ENCODE measurements at places on chromosomes 3 and 15.

- DNase-seq: no peak
These were observed 41.5 kb downstream of the KLHL25 start for GRCh38 chr15:85753261-85753660.

- no peak for DNase-seq
These were observed 293.0 kb downstream of the UBE2E2 start for GRCh38 chr3:23496165-23496564.

- DNase-seq: no peak
These were observed 58.6 kb upstream of the SLITRK3 start for GRCh38 chr3:165254812-165255211.

DNA sequence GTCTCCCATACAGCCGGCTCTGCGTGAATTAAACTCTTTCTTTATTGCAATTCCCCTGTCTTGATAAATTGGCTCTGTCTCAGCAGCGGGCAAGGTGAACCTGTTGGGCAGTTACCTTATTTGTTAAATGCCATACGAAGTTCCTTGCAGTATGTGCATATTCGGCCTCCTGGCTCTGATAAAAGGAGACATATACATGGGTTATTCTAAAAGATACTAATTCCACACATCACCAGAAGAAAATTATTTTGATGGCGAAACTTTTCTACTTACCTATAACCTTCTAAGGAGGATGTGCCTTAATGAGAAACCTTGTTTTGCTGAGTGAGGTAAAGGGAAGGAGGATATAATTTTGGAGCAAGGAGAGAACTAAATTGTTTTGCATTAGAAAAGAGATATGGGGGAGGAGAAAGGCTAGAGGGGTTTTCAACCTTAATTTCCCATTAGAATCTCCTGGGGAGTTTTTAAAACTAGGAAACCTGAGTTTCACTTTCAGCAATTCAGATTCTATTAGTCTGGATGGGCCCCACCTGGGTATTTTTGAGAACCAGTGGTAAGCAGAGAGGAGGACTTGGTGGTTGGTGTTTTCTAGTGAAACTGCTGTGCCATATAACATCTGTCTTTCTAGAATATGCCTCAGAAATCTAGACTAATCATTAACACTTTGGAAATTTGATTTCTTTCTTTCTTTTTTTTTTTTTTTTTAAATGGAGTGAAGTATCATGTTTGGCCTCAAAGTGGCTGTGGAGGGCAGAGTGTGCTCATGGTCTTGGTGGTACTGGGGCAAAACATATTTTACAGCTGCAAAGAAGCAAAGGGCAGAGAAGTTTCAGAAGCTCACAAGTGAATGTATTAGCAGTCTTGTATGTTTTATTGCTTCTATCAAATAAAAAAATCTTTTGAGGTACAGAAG is 23.0 kb downstream of the NANOGP8 start:
- DNase-seq: no peak

- no peak for DNase-seq
These were observed 13.2 kb downstream of the PLA2G4D start for GRCh38 chr15:42080919-42081830.

DNA sequence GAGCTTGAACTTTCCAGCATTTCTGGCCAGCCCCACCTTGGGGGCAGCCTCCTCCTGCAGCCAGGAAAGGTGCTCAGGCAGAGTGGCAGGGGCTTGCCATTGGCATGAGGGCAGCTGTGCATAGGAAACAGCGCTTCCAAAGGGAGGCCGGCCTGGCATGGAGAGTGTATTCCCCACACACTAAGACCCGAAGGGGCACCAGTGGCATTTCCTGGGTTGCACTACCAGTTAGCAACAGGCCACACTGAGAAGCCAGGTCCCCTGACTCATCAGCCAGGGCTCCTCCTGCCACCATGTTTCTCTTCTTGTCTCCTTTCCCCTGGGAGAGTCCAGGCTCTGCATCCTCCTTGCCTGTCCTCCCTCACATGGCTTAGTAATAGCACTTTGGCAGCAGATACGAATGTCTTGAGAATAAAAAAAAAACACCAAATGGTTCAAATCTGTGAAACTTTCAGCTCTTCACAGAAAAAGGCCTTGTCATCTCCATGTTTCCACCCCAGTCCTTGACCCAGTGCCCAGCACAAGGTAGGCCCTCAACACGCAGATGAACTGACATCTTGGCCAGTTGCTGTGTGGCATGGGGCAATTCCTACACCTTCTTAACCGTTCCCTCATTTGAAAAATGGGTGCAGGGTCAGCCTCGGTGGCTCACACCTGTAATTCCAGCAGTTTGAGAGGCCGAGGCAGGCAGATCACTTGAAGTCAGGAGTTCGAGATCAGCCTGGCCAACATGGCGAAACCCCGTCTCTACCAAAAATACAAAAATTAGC is 180.4 kb downstream of the SMAD6 start:
- DNase-seq: no peak

- no peak for DNase-seq
These were observed 26.9 kb upstream of the LDHAL6B start for GRCh38 chr15:59179717-59180116.

- DNase-seq: no peak
These were observed 17.9 kb upstream of the ABI3BP start for GRCh38 chr3:101011136-101011535.

- DNase-seq: peak; percentile 58
These were observed 14.5 kb downstream of the TAGLN3 start for GRCh38 chr3:112013058-112013783.

DNA sequence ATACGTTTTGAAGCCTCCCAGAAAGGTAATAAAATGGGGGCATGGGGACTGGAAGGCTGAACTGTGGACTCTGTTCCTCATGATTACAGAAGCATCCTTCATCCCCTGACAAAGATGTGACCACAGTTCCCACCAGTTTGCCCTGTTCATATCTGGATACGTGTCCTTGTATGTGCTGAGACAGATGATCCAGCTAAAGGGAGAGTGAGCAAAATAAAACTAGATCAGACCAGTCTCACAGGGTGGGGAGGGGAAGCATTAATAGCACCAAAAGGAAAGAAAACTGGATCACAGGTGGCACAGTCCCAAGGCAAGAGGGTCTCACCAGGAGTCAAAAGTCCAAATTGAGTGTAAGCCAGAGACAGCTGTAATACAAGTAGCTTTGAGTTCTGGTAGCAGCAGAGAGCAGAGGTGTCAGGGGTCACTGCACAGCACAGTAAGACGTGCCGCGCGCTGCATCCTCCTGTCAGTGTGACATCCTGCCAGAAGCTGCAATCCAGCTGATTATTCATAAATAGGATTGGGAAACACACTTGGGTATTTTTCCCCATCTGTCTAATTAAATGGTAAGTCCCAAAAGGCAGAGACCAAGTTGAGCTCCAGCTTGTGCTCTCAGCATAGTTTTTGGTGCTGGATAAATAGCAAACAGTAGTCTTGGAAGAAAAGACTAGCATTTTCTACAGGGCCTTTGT is 560.0 kb upstream of the CFAP20DC start:
- DNase-seq: no peak

- no peak for DNase-seq
These were observed 196.3 kb upstream of the PLSCR5 start for GRCh38 chr3:146801492-146801891.

- DNase-seq: no peak
These were observed 147.4 kb downstream of the DUT start for GRCh38 chr15:48478581-48478980.

DNA sequence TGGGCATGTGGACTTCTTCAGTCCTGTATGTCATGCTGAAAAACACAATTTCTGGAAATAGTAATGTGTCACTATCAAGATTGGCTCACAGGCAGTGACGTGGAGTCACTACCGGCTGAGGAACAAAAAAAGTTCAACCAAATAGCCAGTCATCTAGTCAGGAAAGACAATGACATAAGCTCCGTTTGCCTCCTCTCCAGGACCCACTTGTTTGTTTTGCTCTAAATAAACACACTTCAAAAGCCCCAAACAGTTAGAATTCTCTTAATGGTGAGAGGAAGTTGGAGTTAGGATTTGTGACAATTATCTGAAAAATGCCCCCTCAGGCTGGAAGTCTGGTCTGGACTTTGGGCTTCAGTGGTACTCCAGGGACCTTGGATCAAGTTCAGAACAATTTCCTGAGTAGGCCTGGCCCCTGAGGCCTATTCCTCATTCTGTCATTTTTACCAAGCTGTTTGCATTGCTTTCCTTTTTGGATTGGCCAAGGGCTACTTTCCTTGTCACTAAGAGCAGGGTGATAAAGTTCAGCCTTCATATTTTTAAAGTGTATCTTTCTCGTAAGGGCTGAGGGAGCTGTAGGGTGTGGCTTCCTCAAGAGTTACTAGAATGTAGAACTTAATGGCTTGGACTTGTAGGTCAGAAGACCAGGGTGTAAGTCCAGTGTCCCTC is 98.9 kb downstream of the EOMES start:
- DNase-seq: no peak

DNA sequence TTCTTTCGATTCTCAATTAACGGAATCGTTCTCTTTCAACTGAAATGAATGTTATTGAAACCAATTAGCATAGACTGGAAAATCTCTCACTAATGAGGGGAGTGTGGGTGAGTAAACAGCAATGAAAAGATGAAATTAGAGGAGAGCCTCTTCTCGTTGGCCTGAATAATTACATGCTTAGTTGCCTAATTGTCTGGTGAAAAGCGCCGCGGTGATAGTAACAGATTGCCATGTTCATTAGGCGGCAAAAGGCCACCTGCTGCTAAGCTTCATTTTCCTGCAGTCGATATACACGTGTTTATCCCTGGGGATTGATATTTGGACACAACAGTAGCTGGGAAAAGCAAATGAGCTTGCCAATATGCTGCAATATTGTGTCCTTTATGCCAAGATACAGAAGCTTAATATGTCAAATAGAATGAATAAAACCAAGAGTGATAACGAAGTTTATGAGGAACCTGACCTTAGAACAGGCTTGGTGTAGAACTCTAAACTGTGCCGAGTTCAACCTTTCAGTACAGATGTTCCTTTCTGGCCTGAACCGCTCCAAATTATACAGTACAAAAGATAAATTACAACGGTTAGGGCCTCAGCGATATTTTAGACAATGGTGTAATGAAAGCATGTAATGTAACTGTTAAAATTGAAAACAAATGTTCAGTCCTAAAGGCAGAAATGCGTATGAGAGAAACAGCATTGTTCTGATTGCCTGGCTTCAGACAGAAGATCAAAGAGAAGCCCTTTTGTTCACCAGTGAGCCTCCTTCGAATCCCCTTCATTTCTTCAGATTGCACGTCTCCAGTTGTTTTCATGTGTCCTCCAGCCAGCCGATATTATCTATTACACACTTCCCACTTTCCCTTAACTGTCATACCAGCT is 185.2 kb downstream of the SHOX2 start:
- DNase-seq: no peak

DNA sequence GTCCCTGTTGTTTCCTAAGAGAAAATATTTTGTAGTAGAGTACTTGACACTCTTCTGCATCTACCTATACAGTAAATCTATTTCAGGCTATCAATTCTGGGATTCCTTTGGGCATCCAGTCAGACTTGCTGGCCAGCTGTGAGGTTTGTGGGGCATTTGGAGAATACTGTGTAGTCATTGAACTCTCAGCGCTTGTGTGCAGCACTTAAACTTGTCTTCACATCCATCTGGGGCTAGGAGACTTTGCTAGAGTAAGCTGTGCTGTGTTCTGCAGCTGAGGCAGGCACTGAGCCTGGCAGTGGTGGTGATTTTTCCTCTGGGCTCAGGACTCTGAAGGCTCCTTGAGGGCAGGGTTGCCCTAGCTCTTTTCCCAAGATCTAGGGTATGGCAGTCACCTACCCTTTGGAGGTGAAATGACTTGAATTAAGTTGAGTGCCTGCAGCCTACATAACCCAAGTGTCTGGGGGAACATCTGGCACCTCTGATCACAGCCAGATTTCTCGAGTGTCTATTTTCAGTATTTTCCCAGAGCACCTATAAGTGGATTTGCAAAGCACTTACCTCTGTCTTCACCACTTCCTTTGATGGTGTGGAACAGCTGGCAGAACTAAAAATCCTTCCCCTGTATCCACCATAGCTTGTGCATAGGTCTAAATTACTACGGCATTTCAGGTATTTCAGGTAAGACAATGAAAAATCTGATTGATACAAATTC is 19.3 kb downstream of the CLSTN2 start:
- DNase-seq: no peak

- DNase-seq: no peak
These were observed 462.2 kb downstream of the ZPLD1 start for GRCh38 chr3:102896851-102897621.

- DNase-seq: no peak
These were observed 396.4 kb downstream of the EDEM1 start for GRCh38 chr3:5583920-5584319.

- no peak for DNase-seq
These were observed 204.4 kb downstream of the OTOL1 start for GRCh38 chr3:161700998-161701397.

DNA sequence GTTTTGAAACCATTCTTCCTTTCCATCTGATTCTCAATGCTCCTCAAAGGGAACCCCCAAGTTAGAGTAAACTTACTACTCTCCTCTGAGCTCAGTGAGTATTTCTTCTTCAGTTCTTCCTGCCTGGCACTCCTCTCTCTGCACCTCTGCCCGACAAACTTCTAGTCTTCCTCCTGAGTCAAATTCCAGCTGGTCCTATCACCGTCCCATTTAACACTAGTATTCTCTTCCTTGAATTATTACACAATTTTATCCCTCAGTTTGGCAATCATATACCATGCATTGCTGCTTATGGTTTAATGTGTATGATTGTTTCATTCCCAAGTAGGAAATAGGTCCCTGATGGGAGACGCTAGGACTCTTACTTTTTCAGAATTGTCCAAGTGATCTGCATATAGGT is 279.7 kb downstream of the MECOM start:
- DNase-seq: no peak
